ENCODE measurements at places on chromosomes 11 and 22. TPM values are rescaled to one million over a fixed set of nuclear protein-coding genes. Genes with fewer than 3 reads are reported as not detected.

DNA sequence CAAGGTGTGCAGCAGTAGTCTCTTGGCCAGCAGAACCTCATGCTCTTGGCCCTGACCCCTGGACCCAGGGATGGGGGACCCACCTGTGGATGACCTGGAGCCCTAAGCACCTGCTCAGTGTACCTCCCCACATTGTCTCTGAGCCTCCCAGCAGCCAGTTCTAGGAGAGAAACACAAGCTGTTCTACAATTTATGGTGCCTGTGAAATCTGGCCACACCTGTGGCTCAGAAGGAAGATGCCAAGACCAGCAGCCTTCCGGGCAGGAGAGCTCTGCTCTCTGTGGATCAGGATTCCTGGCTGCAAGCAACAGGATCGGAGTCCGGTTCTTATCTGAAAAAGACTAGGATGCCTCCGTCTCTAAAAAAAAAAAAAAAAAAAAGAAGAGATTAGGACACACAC lies 103.6 kb upstream of the ANO1 start:
- no peak for DNase-seq

- DNase-seq = no peak
Observed at GRCh38 chr11:18282626-18283025, 16.6 kb downstream of the SAA1 start.

Gene CARD18
- total RNA-seq = not detected

DNA sequence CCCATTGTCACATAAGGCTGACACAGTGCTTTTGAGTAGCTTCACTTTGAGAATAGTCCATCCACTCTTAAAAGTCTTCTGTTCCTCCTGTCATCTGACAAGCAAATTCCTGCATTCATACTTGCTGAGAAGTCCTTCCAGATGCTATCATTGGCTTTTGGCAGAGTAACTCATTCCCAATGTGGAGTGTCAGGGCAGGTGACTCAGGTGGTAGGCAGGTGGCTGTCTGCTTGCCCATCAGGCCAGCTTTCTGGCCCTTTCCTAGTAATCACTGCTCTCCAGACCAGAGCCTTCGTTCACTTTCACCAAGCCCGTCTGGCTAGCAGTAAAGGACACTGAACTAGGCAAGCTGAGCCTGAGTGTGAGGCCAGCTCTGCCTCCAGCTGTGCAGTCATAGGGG lies 162.5 kb upstream of the CCDC90B start:
- no peak for DNase-seq

Gene DAGLA
- 3.3 TPM for total RNA-seq

GRCh38 chr11:69702239-69702691 lies 1.6 kb downstream of the FGF19 start:
- DNase-seq = no peak

Data from M059J (cell line).